ENCODE measurements at places on chromosomes 6 and 20. TPM values are rescaled to one million over a fixed set of nuclear protein-coding genes. Genes with fewer than 3 reads are reported as not detected.

Gene C20orf202
- total RNA-seq = not detected

Gene TLDC2
- not detected for total RNA-seq

Gene LKAAEAR1
- not detected for total RNA-seq

Gene PDYN
- not detected for total RNA-seq

Gene DEFB132
- total RNA-seq = not detected

Gene TCEA2
- 37.4 TPM for total RNA-seq

Gene ACTR5
- total RNA-seq = 8.2 TPM

Gene WFDC10B
- not detected for total RNA-seq

Gene GLP1R
- total RNA-seq = 0.15 TPM

Gene TBPL1
- total RNA-seq = 17.1 TPM

DNA sequence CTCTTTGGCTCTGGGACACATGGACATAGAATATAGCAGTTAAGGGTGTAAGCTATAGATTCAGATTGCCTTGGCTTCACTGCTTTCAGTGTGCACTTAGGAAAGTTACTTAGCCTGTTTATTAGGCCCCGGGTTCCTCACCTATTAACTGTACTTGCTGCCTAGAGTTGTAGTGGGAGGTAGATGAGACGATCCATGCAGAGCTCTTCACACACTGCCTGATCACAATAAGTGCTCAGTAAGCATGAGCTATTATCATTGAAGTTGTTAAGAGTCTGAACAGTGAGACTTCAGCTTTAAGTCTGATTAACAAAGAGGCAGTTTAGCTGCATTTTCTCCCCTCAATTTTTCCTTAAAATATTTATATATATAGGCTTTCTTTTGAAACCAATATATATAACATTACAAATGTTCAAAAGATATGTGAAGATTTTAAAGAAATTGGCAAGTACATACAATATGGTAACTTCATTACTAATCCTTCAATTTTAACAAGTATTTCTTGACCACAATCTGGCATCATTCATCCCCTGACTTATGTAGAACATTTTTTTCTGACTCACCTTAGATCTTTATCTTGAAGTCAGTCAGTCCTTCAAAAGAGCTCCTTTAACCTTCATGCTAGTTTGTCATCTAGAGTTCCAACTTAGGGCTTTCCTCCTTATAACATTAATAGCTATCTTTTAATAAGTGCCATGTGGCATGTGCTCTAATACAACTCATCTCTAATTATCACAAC is 20.5 kb upstream of the SUPT3H start:
- no peak for ATAC-seq

GRCh38 chr6:99232056-99232455 is 117.4 kb downstream of the FAXC start:
- no peak for ATAC-seq

DNA sequence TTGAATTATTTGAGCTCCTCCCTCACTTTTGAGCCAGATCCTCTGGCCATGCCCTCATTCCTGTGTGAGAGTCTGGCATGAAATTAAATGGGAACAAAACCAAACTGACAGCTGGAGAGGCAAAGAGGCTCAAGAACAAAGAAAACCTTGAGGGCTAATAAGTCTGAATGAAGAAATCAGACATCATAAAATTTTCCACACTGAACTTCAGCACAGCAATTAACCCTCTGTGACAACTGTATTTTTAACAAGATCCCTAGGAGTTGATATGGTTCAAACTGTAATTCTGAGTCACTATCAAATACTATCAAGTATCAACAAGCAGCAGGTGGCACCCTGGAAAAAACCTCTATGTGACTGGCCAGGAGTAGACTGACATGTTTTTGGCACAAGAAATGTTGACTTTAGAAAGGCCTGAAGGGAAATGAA is 109.4 kb upstream of the EMILIN3 start:
- ATAC-seq = peak; percentile 57

GRCh38 chr6:138811866-138812265 is 16.0 kb downstream of the ECT2L start:
- no peak for ATAC-seq

GRCh38 chr6:129264480-129265045 is 381.6 kb downstream of the LAMA2 start:
- ATAC-seq = no peak

DNA sequence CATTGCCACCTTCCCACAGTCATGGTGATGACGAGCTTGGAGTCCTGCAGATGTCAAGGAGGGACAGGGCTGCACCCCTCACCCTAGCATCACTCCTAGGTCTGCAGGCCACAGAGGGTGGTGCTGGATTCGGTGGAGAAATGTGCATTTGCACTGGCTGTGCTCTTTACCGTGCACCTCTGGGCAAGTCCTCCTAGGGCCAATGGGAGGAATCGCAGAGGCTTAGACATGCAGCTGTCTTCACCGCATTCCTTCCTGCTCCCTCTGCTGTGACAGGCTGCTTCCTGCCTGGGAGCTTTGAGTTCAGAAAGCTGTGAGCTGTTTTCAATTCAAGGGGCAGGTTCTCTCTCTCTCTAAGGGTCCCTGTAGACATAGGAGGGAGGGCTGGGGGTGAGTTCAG is 85.1 kb downstream of the EDN3 start:
- ATAC-seq = no peak

DNA sequence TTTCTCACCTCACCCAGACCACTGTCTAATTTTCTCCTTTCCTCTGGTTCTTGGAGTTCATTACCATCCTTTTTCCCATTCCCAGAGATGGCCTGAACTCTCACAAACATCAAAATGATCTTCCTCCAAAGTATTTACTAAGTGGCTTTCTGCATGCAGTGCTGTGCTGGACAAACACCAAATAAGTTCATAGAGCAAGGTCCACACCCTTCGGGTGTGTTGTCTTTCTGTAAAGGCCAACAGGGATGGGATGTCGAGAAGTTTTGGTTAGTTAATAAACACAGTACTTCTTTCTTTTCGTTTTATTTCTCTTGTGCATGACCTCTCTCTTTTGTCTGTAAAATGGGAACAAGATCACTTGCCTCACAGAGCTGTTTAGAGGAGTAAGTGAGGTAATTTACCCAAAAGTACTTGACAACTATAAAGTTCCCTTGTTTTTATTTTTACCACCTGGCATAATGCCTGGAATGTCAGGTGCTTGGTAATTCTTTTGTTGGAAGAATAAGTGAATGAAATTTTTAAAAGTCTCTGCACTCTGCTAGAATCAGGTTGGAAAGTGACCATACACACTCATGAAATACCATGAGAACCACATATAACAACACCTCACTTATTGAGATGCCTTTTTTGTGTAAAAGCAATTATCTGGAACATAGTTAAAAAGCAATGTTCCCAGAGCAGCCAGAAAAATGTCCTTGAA is 22.8 kb upstream of the CCN6 start:
- no peak for ATAC-seq

GRCh38 chr20:23005776-23006175 is 29.3 kb upstream of the SSTR4 start:
- no peak for ATAC-seq

- no peak for ATAC-seq
These were observed 805 bp upstream of the STX16 start for GRCh38 chr20:58650181-58650775.

- ATAC-seq = no peak
These were observed 21.5 kb upstream of the MRPS18A start for GRCh38 chr6:43708860-43709653.

- no peak for ATAC-seq
These were observed 23.6 kb upstream of the NR2E1 start for GRCh38 chr6:108142240-108142639.

DNA sequence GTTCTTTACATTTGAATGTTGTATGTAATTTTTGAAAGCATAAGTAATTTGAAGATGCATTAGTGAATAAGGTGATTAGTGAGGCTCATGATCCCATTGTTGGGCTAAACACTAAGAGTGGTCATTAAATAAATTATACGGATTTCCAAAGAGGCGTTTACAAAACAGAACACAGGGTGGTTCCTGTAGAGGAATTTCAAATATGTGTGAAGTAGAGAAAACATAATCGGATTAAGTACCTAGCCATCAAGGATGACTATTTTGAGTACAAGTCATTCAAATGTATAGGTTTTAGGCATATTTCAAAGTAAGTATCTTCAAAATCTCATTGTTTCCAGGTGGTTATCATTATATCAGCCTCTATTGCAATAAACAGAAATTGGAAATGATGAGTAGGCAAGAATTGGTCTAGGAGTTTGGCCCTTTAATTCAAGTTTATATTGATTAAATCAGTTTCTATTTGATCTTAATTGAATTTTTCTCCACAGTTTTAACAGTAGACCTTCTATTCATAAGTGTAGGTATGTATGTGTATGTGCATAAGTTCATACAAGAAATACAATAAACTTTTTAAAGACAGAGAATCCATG is 94.8 kb downstream of the MYLK4 start:
- ATAC-seq = no peak

DNA sequence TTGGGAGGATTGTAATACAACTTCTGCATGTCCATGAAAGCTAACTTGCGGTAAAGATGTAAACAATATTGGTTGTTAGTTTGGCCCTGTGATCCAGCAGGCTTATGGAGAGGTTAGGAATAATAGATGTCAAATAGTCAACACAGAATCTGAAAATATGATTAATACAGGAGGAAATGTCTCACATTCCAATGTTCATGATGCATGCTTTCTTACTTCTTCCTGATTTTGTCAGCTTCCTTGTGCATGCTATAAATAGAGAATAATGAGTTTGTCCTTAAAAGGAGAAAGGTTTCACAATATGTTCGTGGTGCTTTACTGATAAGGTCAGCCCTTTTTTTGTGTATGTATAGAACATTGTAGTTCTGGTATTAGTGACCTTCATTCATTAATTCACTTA is 136.7 kb downstream of the MMUT start:
- ATAC-seq = peak; percentile 52

DNA sequence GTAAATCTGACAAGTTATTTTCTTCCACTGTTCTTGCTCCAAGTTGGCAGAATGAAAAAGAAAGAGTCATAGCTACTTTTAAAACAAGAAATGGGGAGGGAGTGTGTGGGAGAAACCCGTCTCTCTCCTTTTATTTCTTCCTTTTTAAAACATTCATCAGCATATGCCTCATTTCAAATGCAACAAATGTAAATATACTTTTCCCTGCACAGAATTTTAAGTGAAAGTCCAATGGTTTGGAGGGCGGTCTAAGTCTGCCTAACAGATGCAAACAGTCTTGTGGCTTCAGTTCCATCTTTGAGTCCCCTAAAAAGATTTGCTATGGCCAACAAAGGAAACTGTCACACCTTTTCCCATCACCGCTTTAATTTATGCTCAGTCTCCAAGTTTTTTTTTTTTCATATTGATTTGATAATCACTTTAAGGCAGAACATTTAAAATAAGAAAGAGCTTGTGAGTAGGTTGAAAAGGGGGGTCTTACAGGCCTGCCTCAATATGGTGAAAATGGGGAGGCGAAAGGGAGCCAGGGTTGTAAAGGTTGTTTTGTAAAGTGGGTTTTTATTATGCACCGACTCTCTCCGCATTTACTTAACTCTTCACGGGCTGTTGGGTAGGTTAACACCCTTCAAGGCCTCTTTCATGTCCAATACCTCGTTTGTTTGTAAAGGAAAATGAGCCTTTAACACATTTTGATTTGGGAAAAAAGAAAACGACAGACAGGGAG is 4.6 kb downstream of the TFAP2D start:
- no peak for ATAC-seq

- no peak for ATAC-seq
These were observed 129.2 kb downstream of the TENT5A start for GRCh38 chr6:81623106-81623759.

DNA sequence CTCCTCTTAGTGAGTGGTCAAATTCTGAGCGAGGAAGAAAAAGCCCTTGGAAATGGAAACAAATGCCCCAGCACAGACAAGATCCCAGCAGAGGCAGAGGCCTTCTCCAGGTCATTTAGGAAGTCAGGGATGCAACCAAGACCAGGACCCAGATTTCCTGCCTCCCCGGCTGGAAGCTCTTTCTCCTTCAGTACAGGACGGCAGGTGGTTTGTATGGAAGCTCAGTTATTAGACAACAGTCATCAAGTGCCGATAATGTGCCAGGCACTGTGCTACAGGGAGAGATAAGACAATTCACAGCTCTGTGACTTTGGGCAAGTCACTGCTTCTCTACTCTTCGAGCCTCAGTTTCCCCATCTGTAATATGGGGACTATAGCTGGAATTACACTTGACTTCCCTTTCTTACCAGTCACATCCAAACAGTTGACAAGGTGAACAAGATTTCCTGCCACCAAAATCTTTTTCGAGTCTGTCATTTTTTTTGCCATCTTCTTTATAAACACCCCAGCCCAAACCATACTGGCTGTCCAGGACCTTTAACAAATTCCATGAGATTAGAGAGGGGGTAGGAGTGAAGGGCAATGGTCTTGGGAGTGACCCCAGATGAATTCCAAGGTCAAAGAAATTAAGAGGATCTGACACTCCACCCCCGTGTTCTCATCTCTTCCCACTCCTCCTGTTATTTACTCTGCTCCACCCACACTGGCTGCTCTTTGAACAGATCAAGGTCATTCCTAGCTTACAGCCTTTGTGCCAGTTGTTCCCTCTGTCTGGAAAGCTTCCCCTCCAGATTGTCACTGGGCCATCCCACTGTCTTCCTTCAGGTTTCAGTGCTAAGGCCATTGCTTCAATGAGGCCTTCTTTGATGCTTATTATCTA is 6.0 kb downstream of the MMP9 start:
- ATAC-seq = no peak

- ATAC-seq = no peak
These were observed 1.3 kb downstream of the BTBD3 start for GRCh38 chr20:11918981-11919380.
